NCI-H1694 treated with DMSO at 0.1 percent for 48 hours (cell line): ENCODE measurements at places on chromosomes 2 and 18.
A peak's percentile ranks its signal among the peaks of the same experiment; 100 is the strongest.

GRCh38 chr2:47098953-47099352, 56.2 kb downstream of the STPG4 start:
- DNase-seq = no peak

DNA sequence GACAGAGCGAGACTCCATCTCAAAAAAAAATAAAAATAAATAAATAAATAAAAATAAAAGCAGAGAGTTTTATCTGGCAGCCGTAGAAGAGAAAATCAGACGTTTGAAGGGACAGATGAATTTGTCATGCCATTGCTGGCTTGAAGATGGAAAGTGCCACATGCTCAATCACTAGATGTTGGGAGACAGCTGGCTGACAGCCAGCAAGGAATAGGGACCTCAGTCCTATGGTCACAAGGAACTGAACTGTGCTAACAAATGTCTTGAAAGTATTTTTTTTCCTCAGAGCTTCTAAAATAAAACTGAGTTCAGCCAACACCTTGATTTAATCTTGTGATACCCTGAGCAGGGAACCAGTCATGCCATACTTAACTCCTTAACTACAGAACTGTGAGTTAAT, 65.4 kb downstream of the DTNA start:
- DNase-seq = no peak

DNA sequence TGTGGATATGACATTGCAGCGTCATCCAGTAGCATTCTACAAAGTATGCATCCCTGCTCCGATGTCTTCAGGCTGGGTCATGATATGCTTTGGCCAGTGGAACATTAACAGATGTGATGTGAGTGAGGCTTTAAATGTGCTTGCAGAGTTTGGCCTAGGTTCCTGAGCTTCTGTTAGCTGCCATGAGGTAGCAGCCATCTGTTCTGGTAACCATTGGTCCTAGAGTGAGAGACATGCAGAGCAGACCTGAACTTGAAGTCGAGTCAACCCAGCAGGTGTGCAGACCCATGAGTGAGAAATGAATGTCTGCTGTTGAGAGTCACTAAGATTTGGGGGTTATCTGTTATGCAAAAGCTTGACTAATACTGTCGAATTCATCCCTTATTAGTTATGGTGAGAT, 73.8 kb upstream of the NABP1 start:
- DNase-seq = peak; percentile 57

DNA sequence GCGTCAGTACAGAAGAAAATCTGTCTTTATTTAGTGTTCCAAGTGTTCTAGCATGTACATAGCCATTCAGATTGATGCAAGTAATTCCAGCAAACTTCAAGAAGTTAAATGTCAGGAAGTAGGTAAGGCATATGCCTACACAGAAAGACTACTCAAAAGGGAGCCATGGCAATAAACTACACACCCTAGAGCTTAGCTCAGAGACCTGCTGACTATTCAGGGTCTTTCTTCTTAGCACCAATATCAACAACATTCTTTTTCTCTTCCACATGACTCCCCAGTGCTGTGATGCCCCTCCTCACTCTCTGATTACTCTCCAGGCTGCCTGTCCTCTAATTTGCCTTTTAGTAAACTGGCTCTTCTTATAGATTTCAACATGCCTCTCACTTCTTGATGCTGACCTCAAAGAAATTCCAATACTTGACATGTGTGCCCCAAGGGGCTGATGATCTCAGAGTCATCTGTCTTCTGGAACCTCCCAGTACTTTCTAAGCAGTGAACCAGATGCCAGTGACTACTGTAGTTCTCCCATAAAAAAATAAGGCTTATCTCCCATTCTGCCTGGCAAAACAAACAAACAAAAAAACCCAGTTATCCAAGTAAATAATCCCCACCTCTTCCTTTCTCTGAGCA, 909.2 kb upstream of the FANCL start:
- no peak for DNase-seq

GRCh38 chr2:25728559-25728958, 55.2 kb upstream of the DTNB start:
- no peak for DNase-seq

DNA sequence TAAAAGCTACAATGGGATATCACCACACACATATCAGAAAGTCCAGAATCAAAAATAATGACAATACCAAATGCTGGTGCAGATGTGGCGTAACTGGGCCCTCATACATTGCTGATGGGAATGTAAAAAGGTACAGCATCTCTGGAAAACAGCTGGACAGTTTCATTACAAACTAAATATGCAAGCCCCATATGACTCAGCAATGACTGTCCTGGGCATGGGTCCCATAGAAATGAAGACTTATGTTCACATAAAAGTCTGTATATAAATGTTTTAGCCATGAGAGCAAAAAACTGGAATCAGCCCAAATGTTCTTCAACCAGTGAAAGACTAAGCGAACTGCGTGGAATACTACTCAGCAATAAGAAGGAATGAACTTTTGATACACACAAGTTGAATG, 56.7 kb downstream of the ALPK2 start:
- no peak for DNase-seq

DNA sequence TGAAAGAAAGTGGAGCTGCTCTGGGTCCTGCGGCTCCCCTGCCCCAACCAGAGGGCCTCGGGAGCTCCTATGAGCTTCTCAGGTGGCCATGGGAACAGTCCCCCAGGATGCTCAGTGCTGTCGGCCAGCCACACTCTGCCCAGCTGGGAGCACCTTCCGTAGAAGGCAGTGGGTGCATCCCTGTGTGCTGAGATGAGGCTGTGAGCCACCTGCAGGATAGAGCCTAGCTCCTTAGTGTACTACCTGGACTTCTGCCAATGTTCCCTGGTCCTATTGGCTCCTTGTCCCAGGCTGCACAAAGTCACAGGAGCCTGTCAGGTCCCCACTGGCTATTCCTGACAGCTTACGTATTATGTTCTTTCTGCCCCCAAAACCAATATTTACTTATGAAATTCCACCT, 16.1 kb downstream of the PRELID3A start:
- no peak for DNase-seq

DNA sequence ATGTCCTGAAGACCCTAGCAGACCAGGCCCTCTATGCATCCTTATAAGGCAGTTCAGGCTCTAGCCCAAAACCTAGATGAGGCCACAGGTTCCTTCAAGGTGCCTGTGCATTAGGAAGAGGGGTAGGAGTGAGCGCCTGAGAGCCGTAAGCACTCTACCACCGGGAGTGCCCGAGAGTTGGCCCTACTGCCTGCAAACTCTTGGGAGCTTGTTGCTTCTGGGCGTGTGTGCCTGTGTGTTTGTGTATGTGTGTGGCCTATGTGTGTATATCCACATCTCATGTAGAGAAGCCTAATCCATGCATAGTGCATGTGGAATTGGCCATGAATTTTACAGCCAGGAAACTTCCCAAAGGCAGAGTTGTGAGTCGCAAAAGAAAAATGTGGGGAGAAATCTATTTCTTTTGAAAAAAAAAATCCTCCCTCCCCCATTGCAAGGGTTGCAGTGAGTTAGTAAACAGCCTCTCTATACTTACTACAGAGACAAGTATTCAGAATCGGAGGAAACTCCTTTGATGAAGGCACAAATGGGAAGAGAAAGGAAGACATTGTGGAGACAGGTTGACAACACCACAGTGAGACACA, 96.8 kb downstream of the ADD2 start:
- no peak for DNase-seq

DNA sequence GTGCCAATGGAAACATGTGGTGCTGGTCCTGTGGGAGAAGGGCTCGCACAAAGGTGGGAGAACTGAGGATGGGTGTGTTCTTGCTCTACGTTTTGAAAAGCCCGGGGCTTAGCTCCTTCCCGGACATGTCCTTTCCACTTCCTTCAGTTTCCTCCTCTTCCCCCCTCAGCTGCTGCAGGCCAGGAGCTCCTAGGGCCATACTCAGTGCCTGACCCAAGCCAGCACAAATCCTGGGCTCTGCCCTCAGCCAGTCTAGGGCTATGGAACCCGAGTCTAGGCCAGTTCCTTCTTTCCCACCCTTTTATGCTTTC, 1.4 kb upstream of the SIX2 start:
- DNase-seq = no peak

DNA sequence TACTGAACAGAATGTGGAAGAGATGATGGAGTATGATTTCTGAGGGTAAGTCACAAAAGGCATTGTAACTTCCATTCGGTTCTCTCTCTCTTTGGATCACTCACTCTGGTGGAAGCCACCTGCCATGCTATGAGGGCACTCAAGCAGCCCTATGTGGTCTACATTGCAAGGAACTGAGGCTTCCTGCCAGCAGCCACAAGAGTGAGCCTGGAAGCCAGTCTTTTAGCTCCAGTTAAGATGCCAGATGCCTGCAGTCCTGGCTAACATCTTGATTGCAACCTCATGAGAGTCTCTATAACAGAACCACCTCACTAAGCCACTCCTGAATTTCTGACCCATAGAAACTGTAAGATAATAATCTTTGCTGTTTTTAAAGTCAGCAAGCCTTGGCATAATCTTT, 935.7 kb downstream of the LRP1B start:
- DNase-seq = no peak

- DNase-seq = no peak
Measured at GRCh38 chr18:74198453-74198852, 50.1 kb downstream of the TIMM21 start.

DNA sequence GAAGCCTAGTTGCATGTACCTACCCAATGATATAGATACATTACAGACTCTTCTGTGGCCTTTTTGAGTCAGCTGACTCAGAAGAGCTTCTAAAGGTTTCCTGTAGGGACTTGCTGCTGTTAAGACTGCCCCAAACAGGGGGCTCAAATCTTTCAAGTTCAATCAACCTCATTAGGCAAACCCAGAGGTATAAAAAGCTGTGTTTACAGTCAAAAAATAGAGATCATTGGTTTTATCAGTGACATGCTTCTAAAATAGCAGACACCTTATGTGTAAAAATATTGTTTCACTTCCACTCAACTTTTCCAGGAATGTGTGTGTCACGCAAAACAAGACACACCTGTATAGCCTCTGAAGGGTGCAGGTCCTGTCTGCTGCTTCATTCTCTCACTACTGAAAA, 624.3 kb upstream of the FANCL start:
- no peak for DNase-seq

DNA sequence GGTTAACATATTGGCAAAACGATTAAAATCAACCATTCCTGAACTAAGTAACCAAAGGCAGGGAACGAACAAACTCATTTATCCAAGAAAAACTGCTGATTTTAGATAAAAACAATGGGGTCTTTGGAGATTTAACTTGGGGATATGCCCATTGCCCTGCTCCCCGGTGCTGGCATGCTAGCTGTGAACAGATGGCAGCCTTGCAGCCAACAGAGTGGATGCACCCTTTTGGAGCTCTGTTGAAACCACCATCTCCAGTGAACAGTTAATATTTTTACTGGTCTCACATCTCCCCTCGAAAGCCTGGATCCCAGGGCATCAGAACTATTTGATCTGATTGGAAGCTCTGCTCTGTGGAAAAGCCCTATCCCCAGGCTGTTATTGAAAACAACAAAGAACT, 303.1 kb downstream of the TGIF1 start:
- DNase-seq = no peak

- no peak for DNase-seq
Measured at GRCh38 chr2:33784488-33784887, 185.4 kb upstream of the FAM98A start.
